ENCODE measurements at places on chromosomes 3 and 15. TPM values are rescaled to one million over a fixed set of nuclear protein-coding genes. Genes with fewer than 3 reads are reported as not detected.

GRCh38 chr15:42037656-42038055 lies 16.8 kb upstream of the PLA2G4E start:
- no peak overlapping the region for H3K27ac ChIP-seq
- H3K27me3 ChIP-seq = peaks cover 8% of the 10 kb centered on the region
- H3K4me1 ChIP-seq = peaks cover 18% of the 10 kb centered on the region
- H3K4me3 ChIP-seq = no peak overlapping the region
- H3K36me3 ChIP-seq = no peaks in the 10 kb centered on the region

DNA sequence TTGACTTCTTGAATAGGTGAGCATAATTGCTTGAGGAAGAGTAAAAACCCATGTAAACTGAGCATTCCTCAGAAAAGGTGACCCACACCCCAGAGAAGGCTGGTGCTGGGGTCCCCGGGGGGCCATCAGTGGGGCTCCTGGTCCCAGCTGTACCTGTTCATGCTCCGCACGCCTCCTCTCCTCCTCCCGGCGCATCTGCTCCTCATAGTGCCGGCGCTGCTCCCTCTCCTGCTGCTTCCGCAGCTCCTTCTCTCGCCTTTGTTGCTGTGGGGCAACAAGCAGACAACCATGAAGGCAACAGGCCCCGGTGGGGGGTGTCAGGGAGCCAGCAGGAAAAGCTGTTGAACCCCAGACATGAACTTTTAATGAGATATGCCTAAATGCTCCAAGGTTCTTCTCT lies 113.7 kb upstream of the SLC2A2 start:
- H3K36me3 ChIP-seq = peaks cover 45% of the 10 kb centered on the region
- H3K27me3 ChIP-seq = no peaks in the 10 kb centered on the region
- no peak for DNase-seq
- H3K4me1 ChIP-seq = no peaks in the 10 kb centered on the region

DNA sequence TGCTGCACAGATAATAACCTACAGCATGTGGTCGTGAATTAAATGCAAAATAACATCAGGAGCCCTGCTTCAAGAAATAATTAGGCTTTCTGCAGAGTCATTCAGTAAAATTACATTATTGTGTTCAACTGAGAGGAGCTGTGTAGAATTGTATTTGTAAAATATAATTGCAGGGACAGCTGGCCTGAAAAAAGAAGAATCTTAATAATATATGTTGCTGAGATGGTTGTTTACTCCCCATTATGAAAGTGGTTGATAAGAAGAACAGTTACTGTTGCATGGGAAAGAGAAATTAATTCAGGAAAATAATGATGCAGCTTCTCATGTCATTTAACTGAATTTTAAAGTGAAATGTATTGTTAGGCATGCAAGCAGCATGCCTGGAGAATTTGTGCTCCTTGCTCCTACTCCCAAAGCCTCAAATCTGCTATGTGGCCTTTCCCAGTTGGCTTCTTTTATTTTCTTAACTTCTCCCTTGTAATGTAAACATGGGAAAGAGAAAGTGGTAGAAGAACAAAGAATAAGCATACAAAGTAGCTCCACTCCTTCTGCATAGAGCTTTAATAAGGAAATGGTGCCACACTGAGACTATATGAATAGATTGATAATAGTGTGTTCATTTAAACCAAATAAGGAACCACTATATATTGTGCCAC lies 100.1 kb downstream of the VGLL3 start:
- H3K36me3 ChIP-seq = no peaks in the 10 kb centered on the region
- H3K4me3 ChIP-seq = no peak overlapping the region
- H3K27ac ChIP-seq = no peak overlapping the region
- DNase-seq = no peak
- H3K4me1 ChIP-seq = no peaks in the 10 kb centered on the region
- peaks cover 2% of the 10 kb centered on the region for H3K27me3 ChIP-seq

DNA sequence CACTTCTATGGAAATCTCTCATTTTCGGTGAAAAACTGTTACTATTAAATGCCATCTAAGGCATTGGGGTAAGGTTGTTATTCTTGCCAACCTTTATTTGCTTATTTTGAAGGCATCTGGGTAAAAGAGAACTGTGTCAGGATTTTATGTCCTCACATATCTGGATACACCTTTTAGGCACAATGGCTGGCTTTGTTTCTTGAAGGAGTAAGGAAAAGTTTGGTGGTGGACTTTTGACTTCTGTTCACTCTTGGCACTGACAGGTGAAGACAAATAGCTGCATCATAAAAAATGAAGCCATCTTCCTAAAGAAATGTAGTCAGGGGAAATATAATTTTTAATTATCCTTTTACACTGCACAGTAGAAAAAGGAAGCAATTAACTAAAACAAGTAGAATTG lies 310.0 kb downstream of the CNTN3 start:
- no peaks in the 10 kb centered on the region for H3K4me1 ChIP-seq
- H3K36me3 ChIP-seq = no peaks in the 10 kb centered on the region
- H3K4me3 ChIP-seq = no peak overlapping the region
- no peak overlapping the region for H3K27ac ChIP-seq
- no peaks in the 10 kb centered on the region for H3K27me3 ChIP-seq

DNA sequence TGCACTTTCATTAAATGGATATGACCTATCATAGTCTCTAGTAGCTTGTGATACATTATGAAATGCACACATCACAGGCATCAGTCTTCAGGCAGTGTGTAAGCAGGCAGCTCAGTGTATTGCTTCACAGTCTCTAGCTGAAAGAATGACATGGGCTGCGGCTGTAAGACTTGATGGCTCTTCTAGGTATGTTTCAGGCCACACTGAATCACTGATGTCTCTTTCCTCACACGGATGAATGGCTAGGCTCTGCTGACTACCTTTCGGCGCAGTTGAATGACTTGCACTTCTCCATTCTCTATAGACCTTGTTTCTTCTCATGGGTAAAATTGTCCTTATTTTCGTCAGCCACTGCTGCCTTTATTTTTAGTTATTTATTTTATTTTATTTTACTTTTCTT lies 15.4 kb downstream of the APH1B start:
- no peak for DNase-seq
- peaks cover 8% of the 10 kb centered on the region for H3K4me1 ChIP-seq
- H3K4me3 ChIP-seq = no peak overlapping the region
- peaks cover 2% of the 10 kb centered on the region for H3K36me3 ChIP-seq
- no peaks in the 10 kb centered on the region for H3K27me3 ChIP-seq

The RBP2 gene
- not detected for total RNA-seq

DNA sequence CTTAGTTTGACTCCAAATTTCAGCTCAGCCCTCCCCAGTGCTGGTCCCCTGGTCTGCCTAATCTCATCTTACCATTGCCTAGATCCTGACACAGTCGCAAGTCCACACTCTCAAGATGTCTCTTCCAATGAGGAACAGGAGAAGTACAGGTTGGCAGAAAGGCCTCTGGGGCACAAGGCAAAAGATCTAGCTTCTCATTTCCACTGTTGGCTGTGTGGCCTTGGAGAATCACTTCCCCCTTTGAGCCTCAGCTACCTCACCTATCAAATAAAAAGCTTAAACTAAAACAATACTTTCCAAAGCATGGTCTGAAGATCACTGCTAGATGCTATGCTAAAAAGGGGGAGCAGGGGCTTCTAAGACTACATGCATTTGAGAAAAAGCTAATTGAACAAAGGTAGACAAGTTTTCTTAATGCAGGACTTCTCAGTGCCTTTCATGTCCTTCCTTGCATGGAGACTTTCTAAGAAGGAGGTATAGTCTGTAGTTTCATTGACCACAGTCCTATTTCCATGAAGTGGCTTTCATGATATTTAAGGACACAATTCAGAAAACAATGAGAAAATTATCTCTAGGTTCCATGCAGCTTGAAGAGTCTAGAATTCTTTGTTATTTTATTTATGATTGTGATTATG lies 118.0 kb upstream of the RAD18 start:
- no peaks in the 10 kb centered on the region for H3K4me1 ChIP-seq
- H3K36me3 ChIP-seq = no peaks in the 10 kb centered on the region
- H3K27me3 ChIP-seq = peaks cover 8% of the 10 kb centered on the region
- no peak overlapping the region for H3K27ac ChIP-seq

The GREM1 gene
- total RNA-seq = not detected

The SLC9C1 gene
- total RNA-seq = not detected

GRCh38 chr3:126345641-126346460 lies 11.4 kb downstream of the KLF15 start:
- no peaks in the 10 kb centered on the region for H3K4me1 ChIP-seq
- H3K4me3 ChIP-seq = no peak overlapping the region
- no peaks in the 10 kb centered on the region for H3K27me3 ChIP-seq
- no peaks in the 10 kb centered on the region for H3K36me3 ChIP-seq
- H3K27ac ChIP-seq = no peak overlapping the region
- DNase-seq = no peak

DNA sequence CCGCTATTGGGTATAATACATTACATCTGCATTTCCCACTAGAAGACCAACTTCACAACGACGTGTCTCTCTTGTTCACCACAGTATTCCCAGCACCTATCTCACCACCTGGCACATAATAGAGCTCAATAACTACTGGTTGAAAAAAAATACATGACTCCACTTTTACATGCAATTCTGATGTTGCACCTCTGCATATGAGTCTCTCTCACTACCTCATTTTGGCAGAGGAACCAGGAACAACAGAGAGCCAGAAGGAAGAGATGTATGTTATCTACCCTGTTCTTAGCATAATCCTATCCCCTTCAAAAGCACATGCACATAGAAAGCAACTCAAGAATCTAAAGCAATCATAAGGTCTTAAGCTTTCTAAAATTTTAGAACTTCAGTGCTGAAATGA lies 61.6 kb downstream of the SHQ1 start:
- H3K36me3 ChIP-seq = peaks cover 9% of the 10 kb centered on the region
- no peak overlapping the region for H3K4me3 ChIP-seq
- no peaks in the 10 kb centered on the region for H3K27me3 ChIP-seq
- peaks cover 9% of the 10 kb centered on the region for H3K4me1 ChIP-seq
- H3K27ac ChIP-seq = no peak overlapping the region
